CD4-positive, alpha-beta T cell treated with Interleukin-6 for 4 hours (primary cell): ENCODE measurements at places on chromosomes 12 and 14.

DNA sequence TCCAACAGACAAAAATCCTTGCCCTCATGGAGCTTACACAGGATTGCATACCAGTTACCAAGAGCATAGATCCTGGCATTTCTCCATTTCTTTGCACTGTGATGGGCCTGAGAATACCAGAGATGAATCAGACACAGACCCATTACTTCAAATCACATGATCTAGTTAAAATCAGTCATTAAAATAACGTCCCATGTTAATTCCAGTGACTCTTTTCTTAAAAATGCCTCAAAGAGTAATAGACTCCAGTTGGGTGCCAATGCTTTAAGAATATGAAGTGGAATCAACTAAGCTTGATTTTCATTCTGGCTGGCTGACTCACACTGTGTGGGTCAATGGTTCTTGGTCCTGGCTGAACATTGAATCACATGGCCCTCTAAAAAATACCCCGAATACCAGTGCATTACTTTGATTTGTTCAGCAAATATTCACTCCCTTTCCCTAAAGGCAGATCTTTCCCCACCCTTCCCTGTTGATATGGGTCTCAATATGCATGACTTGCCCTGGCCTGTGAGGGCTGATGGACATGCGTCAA lies 11.0 kb downstream of the ASB2 start:
- DNase-seq = no peak

DNA sequence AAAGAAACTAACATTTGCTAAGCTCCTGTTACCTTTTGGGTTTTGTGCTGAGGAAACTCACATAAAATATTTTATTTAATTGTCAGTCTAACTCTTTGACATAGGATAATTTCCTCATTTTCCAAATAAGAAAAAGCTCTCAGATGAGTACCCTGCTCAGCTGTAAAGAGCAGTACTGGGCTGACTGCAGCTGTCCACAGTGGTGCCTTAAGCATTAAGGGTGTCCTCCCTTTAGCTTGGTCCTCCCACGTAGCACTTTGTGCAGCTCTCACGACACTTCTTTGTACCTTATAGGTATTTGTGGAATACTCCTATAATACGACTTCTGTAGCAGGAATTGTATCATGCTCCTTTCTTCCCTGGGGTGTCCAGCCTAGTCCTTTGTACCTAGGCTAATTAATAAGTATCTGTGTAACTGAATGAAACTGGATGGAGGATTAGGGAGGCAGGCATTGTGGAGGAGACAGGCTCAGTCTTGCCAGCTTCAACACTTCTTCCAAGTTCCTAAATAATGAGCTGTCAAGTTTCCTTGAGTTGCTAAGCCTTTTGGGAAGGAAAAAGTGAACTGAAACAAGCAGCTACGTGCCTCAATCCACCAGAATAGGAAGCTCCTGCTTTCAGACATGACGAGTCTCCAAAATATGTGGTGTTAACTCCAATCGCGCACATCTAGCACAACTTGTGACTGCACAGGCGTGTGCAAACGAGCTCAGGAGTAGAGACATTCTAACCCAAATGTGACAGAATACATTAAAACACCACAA lies 123.0 kb downstream of the SLC38A4 start:
- no peak for DNase-seq

- no peak for DNase-seq
These were observed 88.3 kb downstream of the NPAS3 start for GRCh38 chr14:33026850-33027430.

DNA sequence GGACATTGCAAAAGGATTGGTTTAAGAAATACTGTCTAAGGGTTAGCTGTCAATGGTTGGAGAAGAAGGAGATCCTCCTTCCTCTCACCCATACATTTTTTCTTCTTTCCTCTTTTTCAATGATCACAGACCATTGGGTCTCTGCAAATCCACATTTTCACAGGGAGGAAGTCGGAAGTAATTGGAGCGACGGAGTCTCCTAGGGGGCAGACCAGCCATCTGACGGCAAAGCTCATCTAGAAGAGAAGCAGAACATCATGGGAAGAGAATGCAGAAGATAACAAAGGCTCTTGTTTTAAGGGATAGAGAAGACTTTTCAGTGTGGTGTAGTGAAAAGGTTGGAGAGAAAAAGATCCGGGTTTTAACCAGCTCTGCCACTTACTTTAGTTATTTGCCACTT lies 14.7 kb downstream of the MFAP5 start:
- no peak for DNase-seq

GRCh38 chr12:11653215-11653753 lies 3.8 kb downstream of the ETV6 start:
- DNase-seq = peak; percentile 34

GRCh38 chr12:52067081-52067374 lies 2.8 kb upstream of the ATG101 start:
- DNase-seq = no peak

DNA sequence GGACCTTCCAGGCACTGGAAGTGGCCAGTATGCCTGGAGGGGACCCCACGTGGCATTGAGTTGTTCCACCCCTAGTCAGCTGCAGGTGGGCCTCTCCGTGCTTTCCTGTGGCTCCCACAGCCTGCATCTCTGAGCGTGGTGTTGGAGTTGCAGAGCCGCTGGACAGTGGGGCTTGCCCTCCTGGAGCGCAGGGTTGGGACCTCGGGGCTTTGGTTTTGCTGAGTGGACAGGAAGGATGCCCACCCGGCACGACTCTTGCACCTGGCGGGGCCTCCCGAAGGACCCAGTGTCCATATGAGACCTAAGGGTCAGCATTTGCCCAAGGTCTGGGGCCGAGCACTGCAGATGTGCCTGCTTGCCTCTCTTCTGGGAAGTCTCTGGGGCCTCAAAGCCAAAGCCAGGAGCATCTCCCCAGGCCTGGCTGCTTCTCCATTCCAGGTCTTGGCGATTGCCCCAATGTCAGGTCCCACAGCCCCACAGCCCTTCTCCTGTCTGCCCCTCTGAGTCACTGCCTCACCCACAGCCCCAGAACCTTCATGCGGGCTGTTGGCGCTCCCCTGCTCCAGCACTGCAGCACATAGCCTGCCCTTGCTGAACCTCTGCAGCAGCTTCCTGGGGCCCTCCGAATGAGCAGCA lies 1.5 kb downstream of the PACS2 start:
- DNase-seq = peak; percentile 10

DNA sequence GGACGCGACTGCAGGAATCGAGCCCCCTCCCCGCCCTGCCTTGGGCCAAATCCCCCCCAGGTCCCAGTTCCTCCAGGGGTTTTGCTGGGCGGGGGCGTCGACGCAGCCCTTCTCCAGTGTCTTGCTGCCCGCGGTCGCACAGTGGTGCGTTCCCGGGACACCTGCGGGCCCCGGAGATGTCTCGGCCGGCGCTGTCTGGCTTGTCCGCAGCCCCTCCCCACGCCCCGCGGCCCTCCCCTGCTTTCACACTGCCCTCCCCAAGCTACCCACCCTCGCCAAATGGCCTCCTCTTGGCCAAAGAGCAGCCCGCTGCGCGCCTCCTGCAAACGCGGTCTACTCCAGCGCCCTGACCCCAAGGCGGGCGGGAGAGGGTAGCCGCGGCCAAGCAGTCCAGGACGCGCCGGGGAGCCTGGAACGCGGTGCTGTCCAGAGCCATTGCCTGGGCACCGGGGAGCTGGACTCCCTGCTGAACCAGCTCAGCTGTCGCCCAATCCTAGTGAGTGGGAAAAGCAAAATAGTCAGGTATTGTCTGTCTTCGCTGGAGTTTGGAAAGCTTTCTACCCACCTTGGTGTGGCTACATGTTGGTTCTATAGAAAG lies 122.0 kb downstream of the AACS start:
- no peak for DNase-seq

GRCh38 chr12:38279756-38280155 lies 36.8 kb upstream of the ALG10B start:
- no peak for DNase-seq

DNA sequence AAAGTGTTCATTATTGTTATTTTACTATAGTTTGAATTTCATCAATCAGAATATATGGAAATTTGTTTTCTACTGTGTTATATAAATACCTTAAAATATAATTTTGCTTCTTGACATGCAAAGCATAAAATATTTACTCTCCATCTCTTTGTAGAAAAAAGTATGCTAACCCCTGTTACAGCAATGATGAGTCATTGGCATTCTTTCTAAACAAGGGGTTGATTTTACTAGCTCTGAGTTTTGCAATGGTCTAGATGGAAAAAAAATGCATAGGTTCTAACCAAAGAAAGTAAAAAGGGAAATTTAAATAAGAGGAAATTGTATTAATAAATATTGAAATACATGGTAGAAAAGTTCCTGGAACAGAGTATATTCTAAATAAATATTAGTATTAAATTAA lies 990.2 kb upstream of the ATXN7L3B start:
- DNase-seq = no peak

- no peak for DNase-seq
These were observed 5.6 kb upstream of the ALDH1L2 start for GRCh38 chr12:105089817-105090216.

- no peak for DNase-seq
These were observed 327.3 kb upstream of the TMTC1 start for GRCh38 chr12:30110958-30111586.

- no peak for DNase-seq
These were observed 91.8 kb downstream of the PLXNC1 start for GRCh38 chr12:94240171-94240570.

GRCh38 chr14:22448905-22449599 lies 140.0 kb downstream of the DAD1 start:
- no peak for DNase-seq

GRCh38 chr14:61934385-61934784 lies 172.2 kb downstream of the SNAPC1 start:
- DNase-seq = no peak

- no peak for DNase-seq
These were observed 111.9 kb downstream of the STAB2 start for GRCh38 chr12:103698752-103699560.

DNA sequence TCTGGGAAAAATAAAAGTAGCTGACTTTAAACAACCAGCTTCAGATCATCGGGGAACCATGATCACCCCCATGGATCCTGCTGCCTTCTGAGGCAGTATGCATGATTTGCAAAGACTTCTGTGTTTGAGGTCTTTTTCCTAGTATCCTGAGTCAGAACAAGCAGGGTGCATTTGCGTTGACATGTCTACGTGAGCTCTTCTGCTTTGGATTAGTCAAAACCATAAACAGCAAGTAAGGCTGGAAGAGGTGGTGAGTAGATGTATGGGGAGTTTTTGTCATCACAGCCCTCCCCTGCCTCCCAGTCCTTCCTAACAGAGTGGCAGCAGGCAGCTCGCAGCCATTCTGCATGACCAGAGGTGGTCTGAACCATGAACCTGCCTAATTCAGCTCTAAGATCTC lies 24.1 kb downstream of the PLEKHG7 start:
- DNase-seq = no peak

- DNase-seq = no peak
These were observed 4.9 kb upstream of the OTX2 start for GRCh38 chr14:56814969-56815700.

DNA sequence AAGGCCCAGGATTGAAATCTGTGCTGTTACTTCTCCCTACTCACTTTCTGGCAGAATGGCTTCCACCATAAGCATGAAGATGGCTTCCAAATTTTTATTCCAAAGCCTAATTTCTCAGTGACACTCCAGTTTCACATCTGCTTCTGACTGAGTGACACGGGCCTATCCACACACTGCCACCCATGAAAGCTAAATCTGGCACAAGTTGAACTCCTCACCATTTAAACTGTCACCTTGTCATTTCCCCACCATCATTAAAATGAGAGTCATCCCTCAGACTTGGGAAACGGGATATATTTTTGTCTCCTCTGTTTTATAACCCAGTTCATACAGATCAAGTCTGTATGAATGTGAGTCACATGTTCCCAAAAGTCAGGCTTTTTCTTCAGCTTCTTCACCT lies 77.1 kb downstream of the MGST1 start:
- no peak for DNase-seq

- no peak for DNase-seq
These were observed 13.8 kb downstream of the CLBA1 start for GRCh38 chr14:104999361-104999760.

DNA sequence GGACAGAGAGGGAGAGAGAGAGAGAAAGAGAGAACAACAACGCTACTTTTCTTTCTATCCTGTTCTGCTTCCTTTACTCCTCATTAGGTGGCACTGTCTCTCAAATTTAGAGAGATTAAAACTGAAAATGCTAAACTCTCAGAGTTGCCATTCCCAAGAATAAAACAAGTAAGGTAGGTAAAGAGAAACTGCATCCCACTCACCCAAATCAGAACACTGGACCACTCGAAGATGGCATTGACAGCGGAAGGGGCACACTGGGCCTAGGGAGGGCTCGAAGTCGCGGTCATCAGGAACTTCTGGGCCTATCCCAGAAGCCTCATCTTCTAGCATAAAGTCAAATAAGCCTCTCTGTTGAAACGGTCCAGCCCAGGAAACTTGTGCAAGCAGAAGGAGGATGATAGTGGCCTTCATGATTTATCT lies 4.5 kb downstream of the DCN start:
- no peak for DNase-seq

- no peak for DNase-seq
These were observed 29.3 kb upstream of the RASSF8 start for GRCh38 chr12:25929142-25929541.

- no peak for DNase-seq
These were observed 120.6 kb downstream of the PRICKLE1 start for GRCh38 chr12:42468921-42469320.

DNA sequence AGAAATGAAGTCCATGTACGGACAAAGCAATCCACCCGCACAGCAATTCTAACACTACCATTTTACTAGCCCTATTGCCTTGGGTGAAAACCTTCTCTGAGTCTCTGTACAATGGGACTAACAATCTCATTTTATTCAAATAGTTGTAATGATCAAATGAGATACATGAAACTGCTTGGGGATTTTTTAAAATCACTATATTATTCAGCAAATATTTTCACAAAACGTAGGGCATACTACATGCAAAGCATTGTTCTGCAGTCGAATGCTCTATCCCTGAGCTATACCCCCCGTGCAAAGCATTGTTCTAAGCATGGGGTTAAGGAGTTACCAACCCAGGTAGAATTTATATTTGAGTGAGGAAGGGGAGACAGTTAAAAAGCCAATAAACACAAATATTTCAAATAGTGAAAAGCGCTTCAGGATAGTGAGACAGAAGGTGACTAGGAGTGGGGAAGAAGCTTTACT lies 554 bp upstream of the ATF7 start:
- DNase-seq = no peak

GRCh38 chr14:41570415-41571155 lies 36.1 kb upstream of the LRFN5 start:
- DNase-seq = no peak
